Caki2 (cell line): ENCODE measurements at places on chromosomes 6 and 20.

- DNase-seq = no peak
Measured at GRCh38 chr6:79266051-79266450, 31.6 kb upstream of the HMGN3 start.

DNA sequence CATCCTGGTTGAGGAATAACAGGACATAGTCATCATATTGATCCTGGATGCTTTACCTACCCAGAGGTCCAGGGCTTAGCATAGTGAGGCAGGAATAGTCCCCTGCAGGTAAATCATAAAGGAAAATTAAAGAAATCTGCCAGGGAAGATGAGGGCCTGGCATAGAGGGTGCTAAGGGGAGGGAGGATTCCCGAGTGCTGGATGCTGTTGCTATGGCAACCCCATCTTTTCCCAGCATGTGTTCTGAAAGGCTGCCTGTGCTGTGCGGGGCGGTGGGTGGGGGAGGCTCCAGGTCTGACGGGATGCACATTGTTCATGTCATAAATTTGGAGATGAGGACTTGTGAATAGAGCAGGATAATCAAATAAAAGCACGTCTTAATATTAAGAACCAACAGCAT, 212.6 kb upstream of the PCSK2 start:
- DNase-seq = no peak

DNA sequence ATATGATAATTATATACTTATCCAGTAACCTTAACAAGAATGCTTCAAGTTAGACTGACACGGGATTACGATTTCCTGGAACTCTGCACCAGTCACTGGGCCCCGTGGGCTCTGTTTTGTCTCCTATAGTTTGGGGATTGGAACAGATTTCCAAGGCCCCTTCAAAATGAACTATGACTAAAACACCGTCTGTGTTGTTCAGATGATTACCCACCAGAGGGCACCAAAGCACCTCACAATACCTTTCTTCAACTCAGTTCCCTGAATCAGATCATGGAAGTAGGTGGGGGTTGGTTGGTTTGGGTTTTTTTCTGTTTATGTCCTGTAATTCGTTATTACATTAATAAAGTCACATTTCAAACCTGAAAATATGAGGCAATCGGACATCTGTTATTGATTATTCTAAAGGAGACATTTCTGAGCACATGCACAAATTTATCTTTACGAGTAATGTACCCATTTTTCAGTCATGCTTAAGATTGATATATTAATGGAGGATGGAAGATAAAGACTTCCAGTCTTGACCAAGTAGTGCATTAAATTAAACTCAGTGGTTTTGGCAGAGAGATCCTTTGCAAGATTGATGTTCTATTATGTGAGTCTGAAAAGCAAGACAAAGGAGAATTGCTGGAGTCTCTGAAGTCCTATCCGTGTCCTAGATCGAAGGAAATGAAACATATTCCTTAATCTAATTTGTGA, 112.0 kb upstream of the COL21A1 start:
- peak; percentile 61 for DNase-seq

GRCh38 chr6:39706819-39707335, 18.3 kb downstream of the KIF6 start:
- no peak for DNase-seq

DNA sequence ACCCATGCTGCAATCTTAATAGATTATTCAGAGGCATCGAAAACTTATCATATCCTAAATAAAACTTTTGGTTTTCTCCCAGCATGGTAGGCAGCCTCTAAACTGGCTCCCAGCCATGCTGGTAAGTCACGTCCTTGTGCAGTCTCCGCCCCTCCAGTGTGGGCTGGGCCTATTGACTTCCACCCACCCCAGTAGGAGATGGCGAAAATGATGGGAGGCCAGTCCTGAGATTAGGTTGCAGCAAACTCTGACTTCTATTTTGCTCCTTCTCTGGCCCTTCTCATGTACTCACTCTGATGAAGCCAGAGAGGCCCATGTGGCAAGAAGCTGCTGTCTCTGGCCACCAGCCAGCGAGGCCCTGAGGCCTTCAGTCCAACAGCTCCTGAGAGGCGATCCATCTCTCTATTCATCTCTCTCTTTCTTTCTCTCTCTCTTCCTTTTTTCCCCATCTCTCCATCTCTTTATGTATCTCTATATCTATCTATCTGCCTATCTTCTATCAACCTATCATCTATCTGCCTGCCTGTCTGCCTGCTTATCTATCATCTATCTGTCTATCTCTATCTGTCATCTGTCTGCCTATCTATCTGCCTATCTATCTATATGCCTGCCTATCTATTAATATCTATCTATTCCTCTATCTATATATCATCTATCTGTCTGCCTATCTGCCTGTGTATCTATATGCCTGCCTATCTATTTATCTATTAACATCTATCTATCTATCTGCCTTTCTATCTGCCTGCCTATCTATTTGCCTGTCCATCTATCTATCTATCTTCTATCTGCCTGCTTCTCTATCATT, 52.7 kb upstream of the STX16 start:
- no peak for DNase-seq
